A549 treated with DMSO at 1 μM for 4 hours (cell line): ENCODE measurements at places on chromosomes 12 and 14. TPM values are rescaled to one million over a fixed set of nuclear protein-coding genes. Genes with fewer than 3 reads are reported as not detected.

The CRADD gene
- 9.6 to 15.8 TPM (median 10.9 TPM) in 5 replicates for total RNA-seq

The KRT85 gene
- not detected in 5 replicates for total RNA-seq

The RAD9B gene
- 0.08 to 0.46 TPM (median 0.20 TPM) in 5 replicates for total RNA-seq

The RNF212B gene
- total RNA-seq = not detected in 5 replicates

The DLK1 gene
- 0.11 to 0.80 TPM (median 0.36 TPM) in 5 replicates for total RNA-seq

The FOXG1 gene
- 0.08 to 0.15 TPM (median 0.09 TPM) in 5 replicates for total RNA-seq

The JAG2 gene
- total RNA-seq = 16.4 to 27.3 TPM (median 21.3 TPM) in 5 replicates

The CD69 gene
- total RNA-seq = 0.26 TPM in 1 of 5 replicates, not detected in the others

The APAF1 gene
- 11.4 to 18.6 TPM (median 16.6 TPM) in 5 replicates for total RNA-seq

The CCDC196 gene
- total RNA-seq = not detected in 5 replicates

The BRI3BP gene
- total RNA-seq = 17.9 to 24.7 TPM (median 23.4 TPM) in 5 replicates

The CLEC6A gene
- not detected in 5 replicates for total RNA-seq

The CLEC7A gene
- total RNA-seq = not detected in 5 replicates

The C12orf54 gene
- total RNA-seq = not detected in 5 replicates

The IPO4 gene
- 79.6 to 102 TPM (median 88.2 TPM) in 5 replicates for total RNA-seq

The CLEC2B gene
- total RNA-seq = 1.6 to 2.5 TPM (median 1.9 TPM) in 5 replicates

The LRFN5 gene
- total RNA-seq = not detected in 5 replicates

The NOS1 gene
- total RNA-seq = 0.34 to 0.72 TPM (median 0.64 TPM) in 5 replicates

The WSCD2 gene
- not detected in 5 replicates for total RNA-seq

The GYS2 gene
- not detected in 5 replicates for total RNA-seq

The NKX2-1 gene
- total RNA-seq = 0.04 to 0.07 TPM in 2 of 5 replicates, not detected in the others

The PLEK2 gene
- total RNA-seq = 24.3 to 36.3 TPM (median 27.0 TPM) in 5 replicates

The ACSM4 gene
- not detected in 5 replicates for total RNA-seq

The RD3L gene
- total RNA-seq = not detected in 5 replicates

The MGST1 gene
- 728 to 858 TPM (median 785 TPM) in 5 replicates for total RNA-seq

The IQSEC3 gene
- total RNA-seq = 0.01 TPM in 2 of 5 replicates, not detected in the others

The TROAP gene
- 81.0 to 101 TPM (median 83.0 TPM) in 5 replicates for total RNA-seq

The BDKRB2 gene
- 3.2 to 6.6 TPM (median 5.9 TPM) in 5 replicates for total RNA-seq

The PLEKHG7 gene
- 0.02 to 0.16 TPM in 2 of 5 replicates, not detected in the others for total RNA-seq

The LUM gene
- total RNA-seq = 0.13 to 0.46 TPM (median 0.19 TPM) in 5 replicates

The HOXC6 gene
- total RNA-seq = 4.5 to 5.5 TPM (median 5.0 TPM) in 5 replicates

The OTOGL gene
- 0.01 to 0.04 TPM in 2 of 5 replicates, not detected in the others for total RNA-seq

The C12orf56 gene
- 0.10 to 0.13 TPM in 2 of 5 replicates, not detected in the others for total RNA-seq

The POTEM gene
- total RNA-seq = not detected in 5 replicates

The HOXC10 gene
- 1.5 to 3.0 TPM (median 2.7 TPM) in 5 replicates for total RNA-seq

The CMTM5 gene
- not detected in 5 replicates for total RNA-seq

The CFAP251 gene
- total RNA-seq = 1.1 to 2.4 TPM (median 1.4 TPM) in 5 replicates

The HOTAIR gene
- 0.05 to 0.26 TPM (median 0.13 TPM) in 4 of 5 replicates, not detected in the other for total RNA-seq

The PTPN11 gene
- 51.2 to 70.4 TPM (median 68.0 TPM) in 5 replicates for total RNA-seq

The PEX5 gene
- 31.3 to 38.1 TPM (median 35.5 TPM) in 5 replicates for total RNA-seq

The LTB4R gene
- total RNA-seq = 3.4 to 8.6 TPM (median 5.6 TPM) in 5 replicates

The HDAC7 gene
- total RNA-seq = 40.7 to 51.6 TPM (median 46.7 TPM) in 5 replicates

The PRB4 gene
- not detected in 5 replicates for total RNA-seq

The RIC8B gene
- 9.3 to 12.7 TPM (median 10.6 TPM) in 5 replicates for total RNA-seq

The ACOT6 gene
- total RNA-seq = not detected in 5 replicates

The AICDA gene
- 0.03 to 0.26 TPM (median 0.05 TPM) in 5 replicates for total RNA-seq

The AQP5 gene
- total RNA-seq = not detected in 5 replicates

The DNAH10 gene
- total RNA-seq = 0.11 to 0.42 TPM (median 0.29 TPM) in 5 replicates
